ENCODE measurements at places on chromosomes 11 and 22.

DNA sequence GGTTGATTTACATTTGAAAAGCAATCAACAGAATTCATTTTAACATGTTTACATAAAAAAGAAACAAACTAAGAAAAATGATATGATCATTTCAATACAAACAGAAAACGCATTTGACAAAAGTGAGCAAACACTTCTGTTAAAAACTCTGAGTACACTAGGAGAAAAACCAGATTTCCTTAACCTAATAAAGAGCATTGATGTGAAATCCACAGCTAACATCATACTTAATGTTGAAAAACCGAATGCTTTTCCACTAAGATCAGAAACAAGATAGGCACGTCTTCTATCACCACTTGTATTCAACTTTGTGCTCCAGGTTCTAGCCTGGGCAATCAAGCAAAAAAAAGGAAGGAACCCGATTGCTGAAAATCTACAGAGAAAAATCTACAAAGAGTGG, 227.6 kb downstream of the SBF2 start:
- DNase-seq = no peak

DNA sequence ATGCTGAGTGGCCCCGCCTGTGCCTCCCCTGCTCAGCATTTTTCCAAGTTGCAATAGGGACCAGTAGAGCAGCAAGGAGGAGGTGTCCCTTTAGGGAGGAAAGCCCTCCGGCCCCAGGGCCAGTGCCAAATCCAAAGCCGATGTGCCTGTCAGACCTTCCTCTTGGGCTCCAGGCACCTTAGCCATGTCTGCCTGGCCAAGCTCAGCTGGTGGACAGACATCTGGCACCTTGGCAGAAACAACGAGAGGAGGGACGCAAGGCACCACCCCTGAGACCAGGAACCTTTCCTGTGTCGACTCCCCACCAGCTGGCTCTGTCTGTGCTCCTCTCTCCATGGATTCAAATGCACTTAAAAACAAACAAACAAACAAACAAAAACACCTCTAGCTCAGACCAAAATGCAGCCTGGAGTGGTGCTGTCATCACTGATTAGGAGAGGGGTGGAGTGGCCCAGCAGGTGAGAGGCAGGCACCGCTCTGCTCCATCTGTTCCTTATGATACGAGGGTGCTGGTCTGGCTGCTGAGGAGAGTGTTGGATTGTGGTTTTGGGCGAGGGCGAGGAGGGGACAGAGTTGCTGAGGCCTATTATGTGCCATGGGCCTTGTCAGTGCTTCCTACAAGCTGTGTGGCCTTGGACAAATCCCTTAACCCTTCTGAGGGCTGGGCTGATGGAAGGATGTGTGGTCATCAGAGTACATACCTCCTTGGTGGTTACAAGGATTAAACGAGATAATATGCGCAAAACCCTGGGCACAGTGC, 46.2 kb downstream of the TP53I11 start:
- DNase-seq = no peak

- no peak for DNase-seq
Observed at GRCh38 chr11:77346906-77347603, 45.6 kb upstream of the GDPD4 start.

DNA sequence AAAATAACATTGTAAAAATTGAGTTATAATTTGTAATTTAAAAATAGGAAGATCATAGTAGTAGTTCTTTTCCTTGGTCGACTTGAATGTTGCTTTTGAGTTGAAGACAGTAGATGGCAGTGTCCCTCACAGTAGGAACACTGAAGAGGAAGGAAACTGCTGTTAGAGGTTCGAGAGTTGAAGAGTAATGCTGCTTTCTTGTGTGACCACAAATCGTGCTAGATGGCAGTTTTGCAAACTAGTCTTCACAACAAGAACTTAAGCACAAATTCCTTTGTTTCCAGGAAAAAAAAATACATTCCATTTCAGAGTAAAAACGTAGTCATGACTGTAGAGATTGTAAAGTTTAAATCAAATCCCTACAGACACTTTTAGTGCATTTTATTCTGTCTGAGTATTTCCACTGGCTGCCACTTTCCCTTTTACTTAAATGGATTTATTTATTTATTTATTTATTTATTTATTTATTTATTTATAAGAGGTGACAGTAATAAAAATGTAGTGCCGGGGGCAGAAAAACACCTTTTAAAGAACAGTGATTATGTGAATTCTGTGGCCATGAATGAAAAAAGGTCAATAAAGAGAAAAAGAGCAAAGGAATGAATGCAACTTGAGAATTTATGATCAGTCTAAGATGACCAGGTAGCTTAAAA, 54.6 kb downstream of the SPECC1L start:
- DNase-seq = peak; percentile 56

DNA sequence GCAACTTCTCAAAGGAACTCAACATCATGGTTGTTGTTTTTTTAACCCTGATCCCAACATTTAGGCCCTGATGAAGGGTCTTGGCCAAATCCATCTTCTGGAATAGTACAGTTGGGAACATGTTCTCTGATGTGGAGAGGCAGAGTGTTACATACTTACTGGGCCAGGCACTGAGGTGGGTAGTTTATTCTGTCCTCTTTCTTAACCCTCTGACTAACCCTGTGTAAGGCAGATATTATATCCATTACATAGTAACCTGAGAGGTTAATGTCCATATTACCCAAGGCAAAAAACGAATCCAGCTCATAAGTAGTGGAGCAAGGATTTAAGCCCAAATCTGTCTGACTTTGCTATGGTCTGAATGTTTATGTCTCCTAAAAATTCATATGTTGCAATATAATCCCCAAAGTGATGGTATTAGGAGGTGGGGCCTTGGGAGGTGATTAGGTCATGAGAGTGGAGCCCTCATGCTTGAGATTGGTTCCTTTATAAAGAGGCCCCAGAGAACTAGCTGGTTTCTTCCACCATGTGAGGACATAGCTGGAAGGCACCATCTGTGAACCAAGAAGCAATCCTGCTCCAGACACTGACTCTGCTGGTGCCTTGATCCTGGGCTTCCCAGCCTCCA, 16.3 kb downstream of the PPFIBP2 start:
- DNase-seq = no peak

- no peak for DNase-seq
Observed at GRCh38 chr11:93123351-93123898, 74.4 kb downstream of the SLC36A4 start.

DNA sequence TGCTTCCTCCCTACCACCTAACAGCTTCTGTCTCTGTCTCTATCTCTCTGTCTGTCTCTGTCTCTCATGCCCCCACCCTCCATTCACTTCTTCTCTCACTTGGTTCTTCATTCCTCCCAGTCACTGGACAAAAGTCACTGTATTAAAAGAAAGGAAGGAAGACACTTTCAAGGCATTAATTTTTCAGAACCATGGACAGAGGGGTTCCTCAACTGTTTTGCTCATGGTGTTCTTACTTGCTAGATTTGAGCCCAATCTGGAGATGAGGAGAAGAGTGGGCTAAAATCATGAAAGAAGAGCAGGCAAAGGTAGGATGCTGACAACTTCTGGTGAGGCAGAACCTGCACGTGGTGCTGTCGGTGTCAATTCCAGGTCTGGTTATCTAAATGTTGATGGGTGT, 116.7 kb upstream of the LARGE1 start:
- DNase-seq = no peak

DNA sequence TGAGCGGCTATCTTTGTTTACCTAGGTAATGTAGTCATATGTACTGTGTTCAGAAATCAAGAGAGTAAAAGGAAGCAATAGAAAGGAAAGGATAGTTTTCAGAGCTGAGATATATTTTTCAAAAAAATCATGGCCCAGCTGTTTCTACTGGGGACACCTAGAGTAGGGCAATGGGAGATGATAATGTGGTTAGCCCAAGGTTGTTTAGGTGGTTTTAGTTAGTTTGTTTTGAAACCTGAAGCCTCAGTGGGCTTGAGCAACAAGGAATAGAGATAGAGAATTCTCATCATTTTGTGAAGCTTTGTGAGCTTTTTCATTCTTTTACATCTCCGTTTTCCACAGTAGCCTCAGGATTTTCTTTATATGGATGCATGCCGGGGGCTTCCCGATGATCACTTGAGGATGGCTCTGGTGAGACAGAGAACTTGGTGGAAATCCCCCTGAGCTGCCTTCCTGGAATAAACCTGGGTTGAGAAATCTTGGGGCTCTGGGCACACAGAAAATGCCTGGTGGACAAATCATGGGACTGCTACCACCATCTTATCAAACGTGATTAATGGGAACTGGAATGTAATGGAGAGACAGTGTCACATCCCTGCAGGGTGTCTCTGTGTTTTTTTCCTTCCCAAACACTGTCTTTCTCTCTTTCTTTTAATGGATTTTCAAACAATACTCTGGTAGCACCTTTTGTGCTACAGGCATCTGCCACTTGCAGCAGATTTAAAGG, 49.0 kb downstream of the ARHGAP42 start:
- no peak for DNase-seq

All from bronchial epithelial cell (primary cell).